ENCODE measurements at places on chromosomes 3 and 15. TPM values are rescaled to one million over a fixed set of nuclear protein-coding genes. Genes with fewer than 3 reads are reported as not detected.

The BUB1B gene
- total RNA-seq, result 10.2 TPM

The CYP8B1 gene
- not detected for total RNA-seq

The CFAP20DC gene
- total RNA-seq, result 1.8 TPM

The GCSAM gene
- total RNA-seq, result 0.16 TPM

The IL20RB gene
- total RNA-seq, result 0.74 TPM

The MEIS2 gene
- total RNA-seq, result 7.6 TPM

The DUT gene
- 69.2 TPM for total RNA-seq

- no peaks in the 10 kb centered on the region for H3K27me3 ChIP-seq
- H3K27ac ChIP-seq, result no peak overlapping the region
- no peaks in the 10 kb centered on the region for H3K36me3 ChIP-seq
- H3K4me1 ChIP-seq, result no peaks in the 10 kb centered on the region
Measured at GRCh38 chr3:123528130-123528529, 56.7 kb downstream of the HACD2 start.

DNA sequence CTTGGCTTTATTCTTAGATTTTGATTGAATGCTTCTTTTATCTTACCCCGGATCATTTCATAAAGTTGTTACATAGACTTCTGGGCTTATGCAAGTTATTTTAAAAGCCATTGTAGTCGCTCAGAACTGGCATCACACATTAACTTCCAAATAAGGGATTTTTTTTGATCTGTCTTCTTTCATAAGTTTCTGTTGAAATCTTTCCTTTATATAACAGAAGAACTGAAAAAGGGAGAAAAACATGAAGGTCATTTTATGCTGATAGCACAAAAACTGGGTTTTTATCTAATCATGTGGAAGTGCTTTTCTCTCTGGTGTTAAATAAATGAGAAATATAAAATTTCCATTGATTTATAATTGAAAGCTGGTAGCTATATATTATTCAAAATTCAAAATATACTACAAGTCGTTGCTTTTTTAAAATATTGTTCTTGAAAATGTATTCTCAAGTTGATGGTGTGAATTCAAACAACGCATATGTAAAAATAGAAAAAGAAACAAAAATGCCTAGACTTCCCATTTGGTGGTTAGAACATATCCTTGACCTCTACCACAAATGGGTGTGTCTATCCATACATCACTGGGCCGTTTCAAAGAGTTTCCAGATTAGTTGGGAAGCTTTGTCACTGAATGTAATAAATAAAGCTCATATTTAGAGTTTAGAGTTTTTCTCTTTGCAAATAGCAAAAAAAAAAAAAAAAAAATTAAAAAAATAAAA is 258.3 kb upstream of the ZPLD1 start:
- H3K4me1 ChIP-seq, result peaks cover 3% of the 10 kb centered on the region
- no peak overlapping the region for H3K27ac ChIP-seq
- H3K27me3 ChIP-seq, result no peaks in the 10 kb centered on the region
- no peak for DNase-seq
- no peak overlapping the region for H3K4me3 ChIP-seq

- H3K36me3 ChIP-seq, result no peaks in the 10 kb centered on the region
- H3K27me3 ChIP-seq, result no peaks in the 10 kb centered on the region
- H3K4me1 ChIP-seq, result no peaks in the 10 kb centered on the region
- no peak for DNase-seq
Measured at GRCh38 chr3:38722781-38723568, 73.5 kb upstream of the SCN5A start.

GRCh38 chr3:42537350-42537749 is 34.9 kb downstream of the VIPR1 start:
- no peaks in the 10 kb centered on the region for H3K36me3 ChIP-seq
- no peak overlapping the region for H3K4me3 ChIP-seq
- no peaks in the 10 kb centered on the region for H3K27me3 ChIP-seq
- DNase-seq, result no peak

GRCh38 chr15:85770096-85771041 is 24.4 kb downstream of the KLHL25 start:
- no peak for DNase-seq
- no peak overlapping the region for H3K4me3 ChIP-seq
- H3K36me3 ChIP-seq, result no peaks in the 10 kb centered on the region
- H3K27me3 ChIP-seq, result no peaks in the 10 kb centered on the region
- no peak overlapping the region for H3K27ac ChIP-seq

DNA sequence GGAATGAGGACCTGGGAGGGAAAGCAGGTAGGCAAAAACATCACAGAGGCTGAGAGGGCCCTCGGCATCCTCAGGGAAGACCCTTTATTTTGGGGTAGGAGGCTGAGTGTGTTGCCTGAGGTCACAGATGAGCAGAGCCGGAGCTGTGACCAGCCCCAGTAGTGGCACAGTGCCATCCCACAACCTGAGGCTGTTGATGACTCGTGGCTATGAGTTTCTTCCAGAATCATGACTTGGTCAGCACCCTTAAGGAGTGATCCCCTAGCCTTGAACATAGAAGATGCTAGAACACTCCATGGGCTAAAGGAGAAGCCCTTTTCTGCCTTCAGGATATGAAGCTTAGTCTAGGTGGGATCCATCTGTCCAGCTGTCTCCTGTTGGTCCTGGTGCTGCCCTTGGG is 19.5 kb upstream of the CXCR6 start:
- H3K27ac ChIP-seq, result no peak overlapping the region
- H3K27me3 ChIP-seq, result no peaks in the 10 kb centered on the region
- H3K36me3 ChIP-seq, result no peaks in the 10 kb centered on the region
- no peak for DNase-seq

DNA sequence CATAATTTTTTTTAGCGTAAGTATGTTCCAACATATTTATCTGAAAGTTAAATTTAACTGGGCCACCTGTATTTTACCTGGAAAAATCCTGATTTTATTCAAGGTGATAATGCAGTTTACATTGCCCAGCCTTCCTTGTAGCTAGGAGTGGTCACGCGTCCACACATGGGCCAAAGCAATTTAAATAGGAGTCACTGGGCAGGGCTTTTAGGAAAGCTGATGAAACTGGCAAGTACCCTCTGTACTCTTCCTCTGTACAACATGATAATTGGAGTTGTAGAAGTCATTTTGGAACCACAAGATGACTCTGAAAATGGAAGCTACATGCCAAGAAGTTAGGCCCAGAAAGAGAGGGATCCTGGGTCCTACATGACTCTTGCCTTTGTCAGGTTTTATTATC is 9.5 kb downstream of the BTD start:
- H3K4me1 ChIP-seq, result peaks cover 9% of the 10 kb centered on the region
- H3K36me3 ChIP-seq, result no peaks in the 10 kb centered on the region
- no peak overlapping the region for H3K4me3 ChIP-seq
- no peak overlapping the region for H3K27ac ChIP-seq
- no peaks in the 10 kb centered on the region for H3K27me3 ChIP-seq

GRCh38 chr3:62605413-62606068 is 232.2 kb upstream of the FEZF2 start:
- no peaks in the 10 kb centered on the region for H3K27me3 ChIP-seq
- no peak overlapping the region for H3K4me3 ChIP-seq
- H3K27ac ChIP-seq, result no peak overlapping the region
- H3K36me3 ChIP-seq, result no peaks in the 10 kb centered on the region
- no peak for DNase-seq

DNA sequence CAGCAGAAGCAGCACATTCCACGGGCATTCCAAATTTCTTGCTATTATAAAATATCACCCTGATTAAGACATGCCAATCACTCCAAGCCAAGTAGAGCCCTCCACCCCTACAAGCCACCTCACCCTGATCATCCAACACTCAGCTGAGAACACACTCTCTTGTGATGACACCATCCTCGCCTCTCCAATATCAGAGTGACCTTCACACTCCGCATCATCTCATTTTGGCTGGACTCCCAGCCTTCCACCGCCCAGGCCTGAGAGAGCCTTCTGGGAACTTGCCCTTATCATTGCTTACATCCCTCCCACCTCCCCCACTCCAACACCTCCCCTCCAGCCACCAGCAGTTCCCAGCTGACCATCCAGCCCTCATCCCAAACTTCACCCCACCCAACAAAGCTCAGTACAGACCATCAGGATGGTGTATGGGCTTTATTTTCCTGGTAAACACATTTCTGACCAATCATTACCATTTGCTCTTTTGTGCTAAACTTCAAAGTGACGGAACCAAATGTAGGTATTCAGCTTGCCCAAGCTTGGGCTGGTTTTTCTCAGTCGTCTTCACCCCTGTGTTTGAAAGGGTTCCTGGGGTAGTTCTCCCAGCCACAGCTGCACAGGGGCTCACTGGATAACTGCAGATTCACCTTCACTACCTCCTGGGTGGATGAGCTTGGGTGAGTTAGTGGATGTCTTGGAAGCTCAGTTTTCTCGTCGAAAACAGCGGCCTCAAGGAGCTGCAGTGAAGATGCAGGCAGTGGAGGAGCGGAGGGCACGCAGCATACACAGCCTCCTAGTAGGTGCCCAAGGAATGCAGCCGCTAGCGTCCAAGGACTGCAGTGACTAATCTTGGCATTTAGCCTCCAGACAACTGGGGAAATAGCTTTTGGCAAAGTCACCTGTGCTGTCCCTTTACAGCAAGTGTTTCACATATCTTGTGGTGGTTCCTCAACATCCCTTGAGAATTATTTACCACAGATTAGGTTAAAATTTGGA is 115.1 kb downstream of the LIPC start:
- DNase-seq, result no peak
- no peak overlapping the region for H3K27ac ChIP-seq
- no peaks in the 10 kb centered on the region for H3K4me1 ChIP-seq

DNA sequence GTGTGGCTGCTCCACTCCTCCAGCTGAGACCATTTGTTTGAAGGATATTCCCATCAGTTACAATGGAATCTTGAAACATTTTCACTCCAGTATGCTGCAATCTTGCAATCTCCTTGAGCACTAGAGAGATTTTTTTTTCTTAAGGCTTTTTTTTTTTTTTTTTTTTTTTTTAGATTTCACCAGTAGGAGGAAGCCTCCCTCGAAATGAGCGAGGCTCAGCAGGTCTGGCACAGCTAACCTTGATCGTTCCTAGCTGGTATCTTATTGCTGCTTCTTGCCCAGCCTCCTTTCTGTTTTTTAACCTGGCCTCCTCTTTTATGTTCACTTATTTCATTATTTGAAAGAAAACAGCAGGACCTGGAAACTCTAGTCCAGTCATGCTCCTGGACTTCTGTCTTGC is 48.1 kb downstream of the RAP2B start:
- H3K4me3 ChIP-seq, result no peak overlapping the region
- no peak for DNase-seq
- no peaks in the 10 kb centered on the region for H3K36me3 ChIP-seq
- H3K27ac ChIP-seq, result no peak overlapping the region
- no peaks in the 10 kb centered on the region for H3K27me3 ChIP-seq

DNA sequence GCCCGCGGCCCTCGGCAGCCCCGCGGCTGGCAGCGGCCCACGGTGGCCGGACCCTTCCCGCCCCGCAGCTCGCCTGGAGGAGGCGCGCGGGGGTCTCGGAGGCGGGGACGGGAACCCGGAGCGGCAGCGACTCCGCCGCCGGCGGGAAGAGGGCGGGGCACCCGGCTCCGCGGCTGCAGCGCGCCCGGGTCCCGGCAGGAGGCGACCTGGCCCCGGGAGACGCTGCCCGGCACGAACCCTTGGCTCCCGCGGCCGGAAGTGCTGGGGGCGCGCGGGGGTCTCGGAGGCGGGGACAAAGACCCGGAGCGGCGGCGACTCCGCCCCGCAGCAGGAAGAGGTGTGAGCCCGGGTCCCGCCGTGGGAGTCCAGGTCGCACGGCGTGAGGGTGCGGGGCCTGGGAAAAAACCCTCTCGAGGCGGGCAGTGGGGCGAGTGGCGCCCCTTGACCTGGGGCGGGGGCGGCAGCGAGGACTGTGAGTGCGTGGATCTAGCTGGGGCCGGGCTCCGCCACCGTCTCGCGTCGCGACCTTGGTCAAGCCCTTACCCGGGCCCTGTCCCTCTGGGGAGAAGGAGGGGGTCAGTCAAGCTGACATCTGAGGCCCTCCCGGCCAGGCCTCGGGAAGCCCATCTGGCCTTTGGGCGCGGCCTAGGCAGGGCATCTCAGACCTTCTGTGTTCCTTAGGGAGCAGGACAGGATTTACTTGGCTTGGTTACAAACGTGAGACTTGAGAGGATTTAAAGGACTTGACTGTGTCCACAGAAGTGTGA is at the start of gene CIB2:
CIB2 (minus strand) TSS at position 151 of the 767 bp plus-strand sequence. CDS start 230 bp downstream, outside the sequence.
- peak within 1 kb of the TSS; percentile 85 for H3K4me3 ChIP-seq
- no peaks in the 10 kb centered on the region for H3K36me3 ChIP-seq
- peak; percentile 72 for DNase-seq
- H3K27me3 ChIP-seq, result no peaks in the 10 kb centered on the region

- no peak overlapping the region for H3K27ac ChIP-seq
- no peak overlapping the region for H3K4me3 ChIP-seq
- H3K36me3 ChIP-seq, result no peaks in the 10 kb centered on the region
- DNase-seq, result peak; percentile 83
Measured at GRCh38 chr15:73677146-73677607, 7.0 kb upstream of the CD276 start.
